Breast epithelium (tissue), 4 donors: ENCODE measurements at places on chromosomes 11 and 22.

DNA sequence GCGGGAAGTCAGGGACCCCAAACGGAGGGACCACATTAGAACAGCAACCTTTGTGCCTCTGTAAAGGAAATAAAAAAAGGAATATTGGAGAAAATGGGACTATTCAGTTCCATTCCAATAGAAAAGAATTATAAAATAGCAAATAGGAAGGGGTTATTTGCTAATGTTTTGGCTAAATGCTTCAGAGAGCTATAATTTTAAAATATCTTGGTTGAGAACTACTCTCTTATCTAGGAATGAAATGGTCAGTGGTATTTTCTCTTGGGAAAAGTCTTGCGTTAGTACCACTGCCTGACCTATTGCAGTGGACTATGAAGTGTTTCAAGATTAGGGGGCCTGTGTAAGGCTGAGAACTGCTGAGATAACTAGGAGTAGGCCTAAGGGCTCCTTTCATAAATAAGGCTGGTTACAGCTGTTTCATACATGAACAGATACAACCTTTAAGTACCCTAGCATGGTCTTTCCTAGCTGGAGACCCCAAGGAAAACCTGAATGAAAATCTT is 6.9 kb upstream of the WEE1 start:
- no peak for DNase-seq

DNA sequence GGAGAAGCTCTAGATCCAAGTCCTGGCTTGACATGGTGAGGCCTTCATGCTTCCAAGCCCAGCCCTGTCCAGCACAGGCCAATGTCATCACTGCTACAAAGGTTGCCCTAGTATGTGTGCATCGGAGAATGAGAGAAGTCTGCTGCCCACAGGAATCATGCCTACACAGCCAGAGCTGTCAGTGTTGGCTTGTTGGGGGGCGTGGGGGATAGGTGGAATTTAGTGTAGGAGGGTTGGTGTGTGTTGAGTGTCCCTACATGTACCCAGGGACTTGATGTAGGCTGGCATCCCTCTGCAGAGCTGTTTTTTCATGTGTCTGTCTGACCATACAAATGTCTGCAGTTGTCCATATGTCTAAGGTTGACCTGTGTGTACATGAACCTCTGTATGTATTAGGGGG is 37.6 kb downstream of the SLC22A12 start:
- no peak for DNase-seq

- DNase-seq = no peak
Measured at GRCh38 chr11:128927683-128928336, 14.9 kb downstream of the TP53AIP1 start.

GRCh38 chr11:79487412-79487811 is 46.6 kb upstream of the TENM4 start:
- no peak for DNase-seq

- DNase-seq = no peak
Measured at GRCh38 chr11:109077291-109077920, 344.6 kb upstream of the C11orf87 start.

DNA sequence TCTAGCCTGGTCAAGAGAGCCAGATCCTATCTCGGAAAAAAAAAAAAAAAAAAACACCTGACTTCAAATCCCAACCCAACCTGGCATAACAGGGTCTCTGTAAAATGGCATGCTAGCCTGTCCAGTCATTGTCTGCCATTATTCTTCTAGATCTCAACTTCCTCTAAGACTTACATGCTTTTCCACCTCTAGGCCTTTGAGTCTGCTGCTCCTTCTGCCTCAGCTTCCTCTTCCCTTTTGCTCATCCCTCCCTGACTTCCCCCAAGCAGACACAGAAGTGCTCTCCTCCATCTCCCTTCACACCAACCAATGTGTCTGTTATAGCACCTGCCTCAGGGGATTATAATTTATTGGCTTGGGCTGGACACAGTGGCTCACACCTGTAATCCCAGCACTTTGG is 7.8 kb downstream of the STK33 start:
- no peak for DNase-seq

DNA sequence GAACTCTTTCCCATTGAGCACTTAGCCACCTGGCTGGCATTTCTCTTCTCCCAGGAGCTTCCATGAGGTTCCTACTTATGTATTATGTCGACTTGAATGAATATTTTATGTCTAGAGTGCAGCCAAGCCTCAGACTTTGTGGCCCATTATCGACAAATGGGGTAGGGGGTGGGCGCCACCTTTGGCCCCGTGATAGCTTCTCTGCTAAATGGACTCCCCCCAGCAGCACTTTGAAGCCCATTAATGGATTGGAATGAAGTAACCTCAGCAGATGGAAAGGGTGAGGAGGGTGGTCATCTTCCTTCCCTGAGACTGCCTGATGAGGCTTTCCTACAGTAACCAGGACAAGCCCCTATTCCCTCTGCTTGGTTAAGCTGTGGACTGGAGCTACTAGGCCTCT is 5.9 kb downstream of the MARK2 start:
- DNase-seq = no peak

DNA sequence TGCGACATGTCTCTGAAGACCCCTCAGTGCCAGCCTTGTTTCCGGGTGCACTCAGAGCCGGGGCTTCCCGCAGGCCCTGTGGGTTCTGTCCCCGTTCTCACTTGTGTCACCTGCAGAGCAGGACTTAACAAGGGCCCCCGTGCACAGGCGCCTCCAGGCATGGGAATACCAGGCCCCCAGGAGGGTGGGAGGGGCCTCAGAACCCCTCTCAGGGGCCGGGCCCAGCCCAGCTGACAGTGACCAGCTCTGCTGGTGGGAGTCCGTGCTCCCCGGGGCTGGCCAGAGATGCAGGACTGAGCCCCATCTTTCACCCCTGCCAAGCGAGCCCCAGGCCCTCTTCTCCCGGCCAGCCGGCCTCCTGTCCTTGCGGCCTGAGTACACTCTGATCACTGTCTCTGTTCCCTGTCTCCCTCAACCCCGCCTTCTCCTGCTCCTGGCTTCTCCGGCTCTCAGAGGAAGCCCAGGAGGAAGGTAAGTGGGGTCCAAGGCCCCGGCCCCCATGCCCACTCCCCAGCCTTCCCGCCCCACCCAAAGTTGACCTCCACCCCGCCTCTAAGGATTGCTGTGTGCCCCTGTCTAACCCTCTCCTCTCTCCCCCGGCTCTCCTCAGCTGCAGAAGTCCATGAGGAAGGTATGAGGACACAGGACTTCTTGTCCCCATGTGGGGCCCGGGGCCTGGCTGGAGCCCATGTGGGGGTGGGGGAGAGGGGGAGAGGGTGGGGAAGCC is 5.3 kb downstream of the TNNT3 start:
- no peak for DNase-seq

- peak; percentile 2 for DNase-seq
Measured at GRCh38 chr11:69125861-69126260, 29.9 kb upstream of the SMIM38 start.

GRCh38 chr22:27952779-27953178 is 33.7 kb upstream of the PITPNB start:
- no peak for DNase-seq

DNA sequence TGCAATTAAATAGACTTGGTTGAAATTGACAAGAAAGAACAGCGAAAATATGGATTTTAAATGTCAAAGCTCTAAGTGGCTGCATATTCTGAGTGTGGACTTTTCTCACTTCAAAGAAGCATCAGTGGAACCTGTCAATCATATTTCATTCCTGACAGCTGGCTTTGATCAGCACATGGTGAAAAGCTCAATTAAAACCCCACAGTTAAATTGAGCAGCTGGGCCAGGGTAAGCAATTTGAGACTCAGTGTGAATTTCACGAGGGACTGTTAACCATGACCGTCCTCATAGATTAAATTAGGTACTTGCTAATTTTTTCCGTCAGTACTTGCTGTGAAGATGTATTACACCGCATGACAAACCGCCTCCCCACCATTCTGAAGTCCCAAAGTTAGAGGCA is 11.0 kb upstream of the OR10D3 start:
- DNase-seq = no peak

- DNase-seq = no peak
Measured at GRCh38 chr22:49431551-49431950, 396.1 kb downstream of the BRD1 start.

- DNase-seq = no peak
Measured at GRCh38 chr11:124839972-124840621, 25.1 kb upstream of the ROBO3 start.

- DNase-seq = no peak
Measured at GRCh38 chr11:96390488-96390792, 627 bp downstream of the JRKL start.

DNA sequence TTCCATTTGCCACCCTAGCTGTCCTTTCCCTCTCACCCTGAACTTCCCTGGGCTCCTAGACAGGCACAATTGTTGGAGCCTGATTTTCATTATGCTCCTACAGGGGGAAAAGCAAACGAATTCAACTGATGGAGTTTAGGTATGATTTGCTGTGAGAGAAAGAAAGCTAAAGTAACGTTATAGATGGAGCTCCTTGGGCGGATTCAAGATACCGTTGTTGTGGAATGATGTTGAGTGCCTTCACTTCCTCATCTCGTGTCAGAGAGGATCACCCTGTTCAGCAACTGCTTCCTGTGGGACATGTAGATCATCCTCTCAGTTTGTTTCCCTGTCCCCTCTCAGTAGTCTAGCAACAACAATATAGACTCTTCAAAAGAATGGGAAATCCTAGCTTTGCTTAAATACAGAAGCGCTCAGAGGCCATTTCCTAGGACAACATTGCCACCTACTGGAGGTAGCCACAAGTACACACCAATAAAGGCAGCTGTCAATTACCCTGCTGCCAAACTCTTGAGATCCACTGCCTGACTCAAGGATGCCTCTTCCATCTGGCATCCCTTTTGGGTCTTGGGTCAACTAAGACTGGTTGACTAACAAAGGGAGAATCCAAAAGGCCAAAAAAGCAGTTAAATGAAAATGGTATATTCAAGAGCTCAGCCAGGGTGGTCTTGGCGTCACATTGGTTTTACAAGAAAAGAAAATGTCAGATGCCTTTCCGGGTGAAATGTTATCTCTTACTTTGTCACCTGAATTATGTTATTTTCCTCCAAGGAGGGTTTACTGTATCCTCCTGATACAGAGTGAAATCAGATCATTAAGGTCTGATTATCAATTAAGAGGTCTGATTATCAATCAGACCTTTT is 13.5 kb upstream of the DTX4 start:
- no peak for DNase-seq

DNA sequence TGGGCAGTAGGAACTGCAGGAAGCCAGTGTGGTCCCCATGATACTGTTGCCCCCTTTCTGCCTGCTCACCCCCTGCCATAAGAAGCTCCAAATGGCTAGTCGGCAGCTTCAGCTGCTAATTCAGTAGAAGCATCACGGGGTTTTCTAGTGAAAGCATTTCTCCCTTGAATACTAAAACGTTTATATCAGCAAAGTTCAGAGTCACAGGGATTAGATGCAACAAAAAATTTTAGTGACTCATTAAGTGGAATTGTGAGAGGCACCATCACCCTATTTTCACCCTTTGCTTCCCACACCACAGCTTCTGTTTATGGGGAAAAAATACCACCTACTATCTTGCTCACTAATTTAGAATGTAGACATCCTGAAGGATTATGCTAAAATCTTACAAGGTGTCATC is 25.2 kb downstream of the RAB39A start:
- DNase-seq = no peak

- peak; percentile 88 for DNase-seq
Measured at GRCh38 chr22:23205339-23206049, 25.2 kb downstream of the BCR start.

DNA sequence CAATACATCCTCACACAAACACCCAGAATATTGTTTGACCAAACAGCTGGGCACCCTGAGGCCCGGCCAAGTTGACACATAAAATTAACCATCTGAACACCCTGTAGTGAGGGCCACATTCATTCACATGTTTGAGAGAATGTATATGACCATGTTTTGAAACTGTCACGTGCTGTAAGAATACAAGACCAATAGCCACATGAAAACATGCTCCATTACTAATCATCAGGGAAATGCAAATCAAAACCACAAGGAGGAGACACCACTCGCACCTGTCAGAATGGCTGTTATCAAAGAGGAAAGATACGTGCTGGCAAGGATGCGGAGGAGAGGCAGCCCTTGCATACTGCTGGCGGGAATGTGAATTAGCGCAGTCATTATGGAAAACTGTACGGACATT is 38.3 kb upstream of the IGSF9B start:
- DNase-seq = no peak

DNA sequence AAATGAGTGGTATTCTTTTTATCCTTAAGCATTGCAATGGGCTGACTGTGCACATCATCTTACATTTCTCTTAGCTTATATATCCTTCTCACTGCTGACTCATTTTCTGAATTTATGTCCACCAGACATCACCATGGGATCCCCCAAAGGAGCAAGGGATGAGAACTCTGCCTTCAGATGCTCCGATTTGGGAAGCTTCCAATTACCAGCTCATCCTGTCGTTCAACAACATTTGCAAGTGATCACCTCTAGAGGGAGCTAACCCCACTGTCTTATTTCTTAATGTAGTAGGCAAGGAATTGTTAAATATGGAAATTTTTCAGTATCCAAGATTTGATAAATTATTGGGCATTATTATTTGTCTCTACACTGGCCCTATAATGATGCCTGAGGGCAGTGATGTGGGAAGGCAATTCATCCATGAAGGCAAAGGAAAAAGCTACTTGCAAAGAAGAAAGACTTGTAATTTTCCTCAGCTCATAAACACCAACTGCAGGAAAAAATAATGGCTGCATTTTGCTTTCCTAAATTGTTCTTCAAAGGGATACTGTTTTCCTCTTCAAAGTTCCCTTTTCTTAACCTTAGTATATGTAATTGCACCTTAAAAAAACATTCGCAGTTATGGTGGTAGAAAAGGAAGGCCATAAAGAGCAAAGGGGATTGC is 102.4 kb upstream of the FSHB start:
- no peak for DNase-seq

DNA sequence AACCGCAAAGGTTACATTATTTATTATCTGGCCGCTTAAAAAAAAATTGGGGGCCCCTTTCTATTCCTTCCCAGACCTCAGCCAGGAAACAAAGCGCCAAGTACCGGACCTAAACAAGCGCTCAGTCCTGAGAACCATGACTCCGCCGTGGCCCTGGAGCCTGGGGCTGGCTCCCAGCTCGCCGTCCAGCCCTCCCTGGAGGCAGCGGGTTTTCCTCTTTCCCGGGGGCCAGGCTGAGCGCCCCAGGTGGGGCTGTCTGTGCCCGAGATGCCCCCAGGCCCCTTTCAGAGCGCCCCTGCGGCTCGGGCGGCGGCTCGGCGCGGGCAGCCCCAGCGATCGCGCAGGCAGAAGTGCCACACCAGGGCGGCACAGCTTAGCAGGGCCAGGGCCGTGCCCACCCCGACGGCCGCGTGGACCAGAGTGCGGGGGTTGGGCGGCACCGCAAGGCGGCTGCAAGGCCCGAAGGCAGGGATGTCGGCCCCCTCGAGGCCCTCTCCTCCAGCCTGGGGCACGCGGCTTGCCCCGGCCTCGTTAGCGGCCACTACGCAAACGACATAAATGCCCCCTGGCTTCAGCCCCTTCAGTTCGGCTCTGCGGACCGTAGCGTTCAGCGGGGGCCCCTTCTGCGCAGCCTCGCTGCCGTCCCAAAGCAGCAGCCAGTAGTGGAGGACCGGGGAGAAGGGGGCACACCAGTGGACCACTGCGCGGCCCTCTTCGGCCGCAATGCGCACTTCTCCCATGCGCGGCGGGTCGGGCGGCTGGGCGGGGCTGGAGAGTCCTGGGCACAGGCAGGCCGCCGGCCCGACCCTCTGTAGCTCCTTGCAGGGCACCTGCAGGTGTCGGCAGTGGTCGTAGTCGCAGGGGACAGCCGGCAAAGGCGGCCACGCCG is 1.6 kb downstream of the LRRN4CL start:
- no peak for DNase-seq
